Kidney capillary endothelial cell (primary cell): ENCODE measurements at places on chromosomes 6 and 20.

- no peak for DNase-seq
These were observed 126.9 kb downstream of the SYCP2 start for GRCh38 chr20:59806578-59806975.

- DNase-seq: no peak
These were observed 163.0 kb downstream of the HDGFL1 start for GRCh38 chr6:22732176-22732970.

DNA sequence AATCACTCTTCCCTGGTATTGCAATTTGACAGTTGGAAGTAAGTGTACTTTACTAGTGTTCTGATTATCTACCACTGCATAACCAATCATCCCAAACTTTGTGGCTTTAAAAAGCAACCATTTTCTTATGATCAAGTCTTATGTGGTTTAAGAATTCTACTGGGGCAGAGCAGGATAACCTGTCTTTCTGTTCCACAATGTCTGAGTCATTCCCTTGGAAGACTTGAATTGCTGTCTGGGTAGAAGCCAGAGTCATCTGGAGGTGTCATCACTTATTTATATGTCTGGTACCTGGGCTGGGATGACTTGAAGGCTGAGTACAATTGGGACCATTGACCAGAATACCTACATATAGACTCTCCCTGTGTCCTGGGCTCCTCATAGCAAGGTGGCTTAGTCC lies 644.3 kb downstream of the HDGFL1 start:
- no peak for DNase-seq

- no peak for DNase-seq
These were observed 1.4 kb upstream of the LIN28B start for GRCh38 chr6:104955491-104955890.
